Stimulated activated CD4-positive, alpha-beta T cell treated with anti-CD3 and anti-CD28 coated beads, Interleukin-4, amount 100 ng/mL, for 4 hours (primary cell): ENCODE measurements at places on chromosomes 6 and 20.
A peak's percentile ranks its signal among the peaks of the same experiment; 100 is the strongest.

GRCh38 chr20:48791014-48791413, 36.8 kb downstream of the PREX1 start:
- DNase-seq = no peak

- DNase-seq = no peak
Measured at GRCh38 chr6:91852252-91852651, 1265.4 kb upstream of the MAP3K7 start.

DNA sequence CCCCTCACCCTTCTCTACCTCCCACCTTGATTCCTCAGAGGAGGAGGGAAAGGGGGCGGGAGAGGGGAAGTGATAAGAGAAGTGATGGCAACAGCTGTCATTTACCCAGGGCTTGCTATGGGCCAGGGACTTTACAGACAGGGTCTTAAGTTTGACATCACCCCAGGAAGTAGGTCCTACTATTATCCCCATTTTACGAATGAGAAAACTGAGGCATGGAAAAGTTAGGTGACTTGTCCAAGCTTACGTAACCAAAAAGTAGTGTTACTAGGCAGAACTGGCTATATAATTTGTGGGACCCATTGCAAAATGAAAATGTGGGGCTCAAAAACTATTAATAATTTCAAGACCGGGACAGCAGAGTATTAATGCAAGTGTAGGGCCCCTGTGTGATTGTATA, 10.5 kb upstream of the FANCE start:
- DNase-seq = no peak

DNA sequence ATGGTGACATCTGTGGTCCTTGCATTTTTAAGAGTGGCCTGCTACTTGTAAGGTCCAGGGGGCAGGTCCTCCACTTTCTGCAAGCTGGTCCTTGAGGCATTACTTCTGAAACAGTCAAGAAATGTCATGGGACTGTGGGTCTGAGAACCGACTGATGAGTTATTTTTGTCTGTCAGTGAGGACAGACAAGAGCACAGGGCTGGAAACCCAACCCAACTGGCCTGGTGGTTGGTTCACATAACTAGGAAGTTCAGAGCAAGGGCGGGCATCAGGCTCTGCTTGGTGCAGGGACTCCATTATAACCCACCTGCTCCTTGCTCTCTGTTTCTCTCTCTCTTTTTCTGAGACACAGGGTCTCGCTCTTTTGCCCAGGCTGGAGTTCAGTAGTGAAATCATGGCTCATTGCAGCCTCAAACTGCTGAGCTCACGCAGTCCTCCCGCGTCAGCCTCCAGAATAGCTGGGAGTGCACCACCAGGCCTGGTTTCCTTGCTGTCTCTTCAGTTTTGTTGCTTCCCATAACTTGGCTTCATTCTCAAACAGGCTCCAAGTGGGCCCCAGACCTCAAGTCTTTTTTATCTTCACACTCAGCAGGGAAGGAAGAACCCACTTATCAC, 9.2 kb downstream of the CST3 start:
- DNase-seq = no peak

DNA sequence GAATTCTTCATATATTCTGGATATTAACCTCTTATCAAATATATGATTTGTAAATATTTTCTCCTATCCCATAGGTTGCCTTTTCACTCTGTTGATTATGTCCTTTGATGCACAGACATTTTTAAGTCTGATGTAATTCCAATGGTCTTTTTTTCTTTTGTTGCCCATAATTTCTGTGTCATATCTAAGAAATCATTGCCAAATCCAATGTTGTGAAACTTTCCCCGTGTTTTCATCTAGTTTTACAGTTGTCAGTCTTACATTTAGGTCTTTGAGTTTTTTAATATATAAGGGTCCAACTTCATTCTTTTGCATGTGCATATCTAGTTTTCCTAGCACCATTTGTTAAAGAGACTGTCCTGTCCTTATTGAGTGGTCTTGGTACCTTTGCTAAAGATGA, 111.5 kb downstream of the SESN1 start:
- no peak for DNase-seq

- DNase-seq = no peak
Measured at GRCh38 chr6:125008261-125008703, 46.0 kb downstream of the RNF217 start.

GRCh38 chr6:111602481-111603011, 3.1 kb downstream of the TRAF3IP2 start:
- DNase-seq = no peak

GRCh38 chr6:88380618-88381288, 214.6 kb upstream of the CNR1 start:
- no peak for DNase-seq

- peak; percentile 14 for DNase-seq
Measured at GRCh38 chr6:75283907-75284631, 523 bp downstream of the TMEM30A start.

- no peak for DNase-seq
Measured at GRCh38 chr6:20574355-20574754, 40.1 kb downstream of the CDKAL1 start.

DNA sequence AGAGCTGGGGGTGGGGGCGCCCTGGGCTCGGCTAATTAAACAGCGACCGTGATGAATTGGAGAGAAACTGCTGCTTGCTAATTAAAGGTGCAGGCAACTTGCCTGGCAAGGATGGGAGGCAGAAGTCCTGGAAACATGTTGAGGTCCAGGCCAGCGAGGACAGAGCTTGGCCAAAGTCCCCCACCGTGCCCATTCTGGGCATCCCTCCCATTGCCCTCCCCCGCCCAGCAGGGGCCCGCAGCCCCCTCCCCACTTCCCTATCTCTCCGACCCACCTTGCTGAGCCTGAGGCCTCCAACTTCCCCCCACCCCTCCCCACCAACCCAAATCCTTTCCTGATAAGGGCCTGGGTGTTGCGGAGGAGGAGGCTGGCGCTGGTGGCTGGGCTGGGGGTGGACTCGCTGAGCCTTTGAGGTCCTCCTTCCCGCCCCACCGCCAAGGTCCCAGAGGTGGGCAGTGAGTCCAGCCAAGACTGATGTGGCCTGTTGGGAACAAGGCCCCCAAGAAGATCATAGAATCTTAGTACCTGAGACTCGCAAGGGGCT, 23.3 kb downstream of the C20orf203 start:
- DNase-seq = no peak

DNA sequence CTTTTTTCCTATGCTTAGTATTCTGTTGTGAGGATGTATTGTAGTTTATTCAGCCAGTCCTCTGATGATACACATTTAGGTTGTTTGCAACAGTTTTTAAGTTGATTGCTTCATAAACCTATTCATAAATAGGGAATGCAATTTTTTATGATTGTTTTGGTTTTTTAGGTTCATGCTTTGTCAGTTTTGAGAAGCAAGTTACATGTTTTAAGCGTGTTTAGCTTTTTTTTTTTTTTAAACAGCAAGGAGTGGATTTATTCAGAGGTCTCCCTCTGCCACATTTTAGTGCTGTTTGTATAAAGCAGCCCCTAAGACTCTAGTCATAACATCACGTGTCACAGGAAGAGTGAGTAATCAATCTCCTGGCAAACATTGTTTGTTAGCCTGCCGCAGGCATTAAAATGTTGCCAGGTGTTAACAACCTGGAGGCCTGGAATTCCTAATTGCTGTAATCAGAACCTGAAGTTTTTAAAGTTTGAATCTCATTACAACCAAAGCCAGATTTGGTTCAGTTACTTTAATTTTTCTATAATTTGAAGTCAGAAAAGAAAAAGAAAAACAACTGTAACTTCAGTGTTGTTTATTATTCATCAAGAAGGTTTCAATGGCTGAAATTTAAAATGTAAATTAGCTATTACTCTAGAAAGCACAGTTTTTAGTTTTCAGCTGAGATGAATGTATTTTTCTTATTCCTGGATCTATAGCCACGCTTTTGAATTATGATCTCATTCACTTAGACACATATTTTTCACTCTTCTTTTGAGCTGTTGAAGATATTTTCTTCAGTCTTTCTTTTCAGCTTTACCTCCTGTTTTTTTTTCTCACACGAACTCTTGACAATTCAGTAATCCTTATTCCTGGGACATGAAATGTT, 59.2 kb downstream of the KCNS1 start:
- DNase-seq = no peak

- no peak for DNase-seq
Measured at GRCh38 chr20:4159765-4160490, 144.6 kb upstream of the RNF24 start.

- DNase-seq = no peak
Measured at GRCh38 chr6:159062564-159062945, 17.8 kb upstream of the TAGAP start.

DNA sequence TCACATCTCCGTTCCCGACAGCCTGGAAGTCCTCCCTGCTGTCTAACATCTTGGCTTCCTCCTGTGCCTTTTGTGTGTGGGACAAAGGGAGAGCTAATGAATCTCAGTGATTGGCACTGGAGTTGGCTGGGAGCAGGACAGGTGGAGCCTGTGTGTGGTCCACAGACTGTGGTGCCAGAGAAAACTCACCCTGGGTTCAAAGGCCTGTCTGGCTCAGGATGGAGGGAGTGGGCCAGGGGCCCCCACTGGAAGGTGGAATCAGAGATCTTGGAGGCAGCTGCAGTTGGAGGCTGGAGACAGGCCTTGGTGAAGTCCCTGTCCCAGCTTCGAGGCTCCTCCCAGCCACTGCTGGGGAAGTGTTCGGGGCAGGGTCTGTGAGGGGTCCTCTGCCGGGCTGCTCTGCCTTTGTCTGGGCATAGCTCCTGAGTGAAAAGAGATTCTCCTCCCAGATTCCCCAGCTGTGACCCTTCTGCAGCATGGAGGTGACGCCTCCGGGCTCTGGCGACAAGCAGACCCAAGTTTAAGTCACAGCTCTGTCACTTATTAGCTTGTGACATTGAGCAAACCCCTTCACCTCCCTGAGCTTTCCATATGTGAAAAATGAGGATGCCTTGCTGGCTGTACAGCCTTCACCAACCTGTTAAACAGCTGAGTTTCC, 13.9 kb upstream of the ITPR3 start:
- no peak for DNase-seq

DNA sequence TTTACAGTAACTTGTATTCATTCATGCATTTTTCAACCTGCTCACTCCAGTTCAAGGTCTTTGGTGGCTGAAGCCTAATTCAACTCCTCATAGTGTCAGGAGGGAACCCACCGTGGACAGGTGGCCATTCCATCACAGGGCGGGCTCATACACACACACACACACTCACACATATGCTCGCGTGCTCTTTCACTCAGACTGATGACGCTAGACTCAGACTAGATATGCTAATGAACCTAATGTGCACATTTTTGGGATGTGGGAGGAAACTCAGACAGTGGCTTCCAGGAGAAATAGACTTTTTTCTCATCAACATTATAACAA, 56.7 kb downstream of the TRIM27 start:
- DNase-seq = peak; percentile 18

- no peak for DNase-seq
Measured at GRCh38 chr6:136803608-136804007, 11.3 kb upstream of the MAP3K5 start.

DNA sequence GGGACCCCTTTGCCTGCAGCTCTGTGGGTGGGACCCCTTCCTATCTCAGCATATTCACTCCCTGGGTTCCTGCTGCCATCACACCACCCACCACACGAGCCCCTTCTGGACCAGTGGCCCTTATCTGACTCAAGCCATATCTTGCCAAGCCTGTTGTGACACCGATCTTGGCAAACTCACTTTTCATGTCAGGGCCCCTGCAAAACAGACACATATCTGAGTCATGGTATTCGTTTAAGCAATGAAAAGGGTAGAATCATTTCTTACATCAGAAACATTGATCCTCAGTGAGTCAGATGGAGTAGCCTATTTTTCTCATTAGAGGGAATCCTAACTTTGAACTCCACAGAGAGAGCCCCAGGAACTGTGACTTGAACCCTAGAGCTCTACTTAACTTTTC, 10.6 kb downstream of the RAET1E start:
- no peak for DNase-seq

DNA sequence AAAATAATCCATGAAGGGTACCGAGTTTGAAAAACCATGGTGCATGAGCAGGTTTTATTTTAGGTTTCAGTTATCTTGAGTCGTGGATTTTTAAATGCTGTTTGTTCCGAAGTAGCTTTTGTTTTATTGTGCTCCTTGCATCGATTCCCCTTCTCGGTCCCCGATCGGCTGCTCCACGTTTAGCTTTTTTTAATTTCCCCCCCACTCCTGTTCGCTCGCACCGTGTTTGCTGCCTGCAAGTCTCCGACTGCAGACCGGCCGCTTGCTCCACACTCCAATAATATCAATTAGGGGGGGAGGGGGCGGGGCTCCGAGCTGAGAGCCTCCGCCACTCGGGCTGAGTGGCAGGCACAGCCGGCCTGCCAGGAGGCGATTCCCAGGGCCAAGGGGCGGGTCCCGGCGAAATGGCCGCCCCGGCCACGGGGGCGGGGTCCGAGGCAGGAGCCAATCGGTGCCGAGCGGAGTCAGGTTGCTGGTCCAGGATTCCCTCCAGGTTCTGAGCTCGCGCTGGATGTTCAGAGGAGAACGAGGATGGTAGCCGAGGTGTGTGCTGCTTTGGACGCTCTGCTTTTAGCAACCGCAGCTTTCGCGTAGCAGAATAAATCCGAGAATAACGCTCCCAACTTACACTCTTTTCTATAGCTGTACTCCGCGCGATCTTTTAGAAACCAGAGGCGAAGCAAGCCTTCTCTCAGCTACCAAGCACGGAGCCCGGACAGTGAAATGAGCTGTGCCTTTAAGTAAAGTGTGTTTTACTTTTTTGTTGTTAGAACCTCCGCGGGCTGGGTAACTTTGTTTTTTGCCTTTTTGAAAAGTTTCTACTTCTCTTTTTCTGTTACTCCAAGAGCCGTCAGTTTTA, at the start of gene EPHA7:
Gene EPHA7, minus strand, starts transcription at position 256 of the 859 bp plus-strand sequence. Its CDS starts 218 bp downstream, at position 38.
- DNase-seq = peak; percentile 10

GRCh38 chr6:133610227-133610840, 278.6 kb upstream of the TCF21 start:
- DNase-seq = no peak
